Heart left ventricle (tissue), 16 donors: ENCODE measurements at places on chromosomes 16 and 17. TPM values are rescaled to one million over a fixed set of nuclear protein-coding genes. Genes with fewer than 3 reads are reported as not detected.

Gene PCYT2
- total RNA-seq, result 53.0 TPM

Gene C17orf67
- 1.0 TPM for total RNA-seq

Gene FSCN2
- total RNA-seq, result 0.35 TPM

- H3K27me3 ChIP-seq, result no peaks in the 10 kb centered on the region
- DNase-seq, result no peak
- no peak overlapping the region for H3K4me3 ChIP-seq
- H3K27ac ChIP-seq, result peak overlapping the region; percentile 71
Observed at GRCh38 chr17:8365143-8365542, 11.4 kb downstream of the KRABD2 start.

Gene RHBDL1
- 2.1 TPM for total RNA-seq
